NCI-H1105 treated with DMSO at 0.1 percent for 48 hours (cell line): ENCODE measurements at places on chromosomes 16 and 17.

DNA sequence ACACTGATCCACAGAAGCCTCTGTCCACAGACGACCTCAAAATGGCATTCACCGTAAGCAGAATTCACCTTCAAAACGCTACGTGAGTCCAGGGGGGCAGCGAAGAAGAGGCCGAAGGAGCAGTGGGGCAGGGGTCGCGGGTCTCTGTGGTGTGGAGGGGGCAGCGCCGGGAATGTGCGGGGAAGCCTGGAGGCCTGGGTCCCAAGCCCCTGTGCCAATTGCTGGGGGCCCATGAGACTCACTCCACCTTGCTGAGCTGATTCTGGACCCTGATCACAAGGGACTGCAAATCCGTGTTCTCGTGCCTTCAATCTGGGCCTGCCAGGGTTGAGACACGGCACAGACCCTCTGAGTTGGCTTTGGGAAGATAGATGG is 43.3 kb upstream of the SMPD3 start:
- no peak for DNase-seq

DNA sequence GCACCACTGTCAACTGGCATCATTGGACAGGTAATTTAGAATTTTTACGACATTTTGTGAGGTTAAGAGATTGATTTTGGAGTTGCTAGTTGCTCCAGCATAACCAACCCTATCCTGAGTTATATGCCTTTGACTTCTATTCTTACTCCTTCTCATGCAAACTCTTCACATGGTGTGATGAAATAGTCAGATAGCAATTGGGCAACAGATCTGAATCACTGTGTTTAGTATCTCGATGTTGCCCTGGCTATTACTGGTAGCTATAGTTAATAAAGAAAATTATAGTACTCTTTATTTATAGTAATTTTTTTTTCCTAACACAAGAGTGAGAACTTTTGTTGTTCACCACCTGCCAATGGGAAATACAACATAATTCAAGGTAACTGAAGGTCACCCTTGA is 494.8 kb upstream of the TOM1L1 start:
- DNase-seq = no peak

DNA sequence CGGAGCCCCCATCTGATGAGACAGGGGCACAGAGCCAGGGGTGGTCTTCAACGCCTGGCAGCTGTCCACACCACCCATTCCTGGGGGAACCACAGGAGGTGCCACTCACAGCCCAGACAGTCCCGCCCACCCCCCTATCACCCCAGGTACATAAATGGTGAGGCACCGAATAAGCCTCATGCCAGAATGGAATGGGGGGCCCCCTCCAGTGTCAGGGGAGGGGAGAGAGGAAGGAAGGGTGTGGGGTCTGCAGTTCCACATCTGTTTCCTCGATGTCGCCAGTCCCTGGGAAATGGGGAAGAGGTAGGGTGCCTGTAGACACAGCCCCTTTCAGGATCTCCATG is 1.7 kb downstream of the TMC6 start:
- no peak for DNase-seq

- DNase-seq = no peak
Measured at GRCh38 chr17:47800686-47801085, 20.9 kb downstream of the OSBPL7 start.

GRCh38 chr17:82000803-82001570 is 21.7 kb downstream of the CENPX start:
- no peak for DNase-seq

DNA sequence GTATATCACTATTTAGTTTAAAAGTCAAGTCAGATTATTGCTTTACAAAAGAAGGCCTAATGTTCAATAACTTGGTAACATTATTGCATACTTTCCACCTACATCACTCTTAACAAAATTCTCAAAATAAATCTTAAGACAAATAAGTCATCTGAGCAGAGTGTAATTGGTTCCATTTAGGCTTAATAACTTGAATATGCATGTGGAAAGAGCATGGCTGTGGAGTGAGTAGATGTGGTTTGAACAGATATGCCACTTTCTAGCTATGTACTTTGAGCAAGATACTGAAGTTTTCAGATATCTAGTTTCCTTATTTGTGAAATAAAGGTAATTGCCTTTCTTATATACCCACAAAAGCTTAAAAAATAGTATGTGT is 6.7 kb upstream of the EVI2A start:
- DNase-seq = no peak

GRCh38 chr17:45170280-45170930 is 8.7 kb downstream of the HEXIM2 start:
- DNase-seq = no peak

- DNase-seq = no peak
Measured at GRCh38 chr16:86668136-86668910, 90.0 kb downstream of the FOXL1 start.

- no peak for DNase-seq
Measured at GRCh38 chr17:44111777-44112176, 11.7 kb downstream of the HDAC5 start.

- no peak for DNase-seq
Measured at GRCh38 chr16:83856792-83857191, 42.1 kb upstream of the MLYCD start.

- no peak for DNase-seq
Measured at GRCh38 chr16:19722981-19723380, 4.9 kb downstream of the IQCK start.

GRCh38 chr17:4258867-4259266 is 4.9 kb downstream of the ANKFY1 start:
- no peak for DNase-seq

- no peak for DNase-seq
Measured at GRCh38 chr17:66578781-66579489, 256.0 kb upstream of the CACNG5 start.

- no peak for DNase-seq
Measured at GRCh38 chr17:45405250-45406086, 27.2 kb downstream of the ARHGAP27 start.

DNA sequence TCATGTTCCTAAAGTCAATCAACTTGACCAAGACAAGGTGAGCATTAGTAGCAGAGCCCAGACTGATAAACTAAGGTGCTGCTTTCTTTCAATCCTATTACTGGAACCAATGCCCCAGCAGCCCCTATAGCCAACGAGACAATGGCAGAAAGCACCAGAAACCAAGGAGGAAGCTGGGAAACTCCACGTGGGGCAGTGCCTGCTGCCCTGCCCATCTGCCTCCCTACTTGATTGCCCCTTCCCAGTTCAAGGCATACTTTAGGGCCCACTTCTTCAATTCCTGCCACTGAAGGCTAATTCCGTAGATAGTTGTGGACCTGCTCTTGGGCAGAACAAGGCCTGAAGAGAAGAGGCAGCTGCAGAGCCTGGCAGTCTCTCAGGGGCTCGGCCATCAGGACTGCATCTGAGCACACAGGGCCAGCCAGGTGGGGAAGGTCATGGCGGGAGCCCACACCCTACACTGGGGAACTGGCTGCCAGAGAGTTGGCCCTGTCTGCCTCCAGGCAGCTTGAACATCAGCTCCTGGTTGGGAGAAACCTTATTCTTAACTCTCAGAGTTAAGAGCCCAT is 30.9 kb downstream of the WSB1 start:
- no peak for DNase-seq

DNA sequence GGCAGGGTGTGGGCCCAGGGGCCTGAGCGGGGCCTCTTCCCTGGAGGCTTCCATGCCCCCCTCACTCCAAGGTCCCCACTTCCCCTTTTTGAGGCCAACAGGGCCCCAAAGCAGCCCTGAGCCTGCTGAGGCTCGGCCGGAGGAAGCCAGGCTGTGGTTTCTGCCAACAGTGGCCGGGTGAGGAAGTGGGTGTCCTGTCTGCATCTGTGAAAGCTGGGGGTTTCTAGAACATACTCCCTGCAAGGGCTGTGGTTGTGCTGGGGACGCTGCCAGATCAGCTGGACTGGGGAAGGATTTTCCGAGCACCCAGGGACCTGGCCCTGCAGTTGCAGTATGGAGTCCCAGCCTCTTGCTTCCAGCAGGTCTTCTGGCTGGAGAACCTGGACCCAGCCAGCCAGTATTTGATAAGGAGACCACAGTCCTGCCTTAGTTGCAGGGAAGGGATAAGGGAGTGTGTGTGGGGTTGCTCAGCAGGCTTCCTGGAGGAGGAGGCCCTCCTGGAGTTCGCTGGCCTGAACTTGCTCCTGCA is 15.7 kb downstream of the ADCY7 start:
- no peak for DNase-seq

GRCh38 chr17:65103896-65104295 is 33.3 kb upstream of the RGS9 start:
- DNase-seq = no peak

DNA sequence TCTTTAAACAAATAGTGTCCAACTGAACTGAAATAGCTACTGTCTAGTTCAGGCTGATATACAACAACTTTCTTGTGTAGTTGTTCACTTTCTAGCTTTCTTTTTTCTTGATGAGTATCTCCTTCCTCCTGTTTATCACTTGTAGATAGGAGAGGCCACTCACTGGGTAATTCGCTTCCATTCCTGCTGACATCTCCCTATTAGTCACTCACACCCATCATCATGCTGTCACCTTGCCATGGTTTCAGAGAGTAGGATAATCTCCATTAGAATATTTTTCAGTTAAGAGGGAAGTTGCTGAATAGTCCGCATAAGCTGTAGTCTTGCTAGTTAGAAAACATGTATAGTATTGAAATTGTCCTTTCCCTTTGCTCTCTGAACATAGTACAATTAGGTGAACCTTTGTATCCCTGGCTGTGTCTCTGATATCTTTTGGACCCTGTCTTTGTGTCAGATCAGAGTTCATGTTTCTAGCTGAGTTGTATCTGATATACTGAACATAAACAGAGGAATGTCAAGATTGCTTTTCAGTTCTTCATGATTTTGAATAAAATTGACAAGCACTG is 64.4 kb upstream of the RASL10B start:
- no peak for DNase-seq
